CD4-positive, alpha-beta memory T cell (primary cell): ENCODE measurements at places on chromosomes 12 and 14. TPM values are rescaled to one million over a fixed set of nuclear protein-coding genes. Genes with fewer than 3 reads are reported as not detected.

CBLN3 gene
- polyA plus RNA-seq = not detected

VRTN gene
- not detected for polyA plus RNA-seq

PPM1H gene
- not detected for polyA plus RNA-seq

- peaks cover 7% of the 10 kb centered on the region for H3K4me1 ChIP-seq
- no peaks in the 10 kb centered on the region for H3K27me3 ChIP-seq
- H3K36me3 ChIP-seq = no peaks in the 10 kb centered on the region
- no peak overlapping the region for H3K27ac ChIP-seq
Measured at GRCh38 chr14:67933266-67933665, 113.7 kb downstream of the RAD51B start.

TRPV4 gene
- polyA plus RNA-seq = not detected

- H3K4me3 ChIP-seq = no peak overlapping the region
- H3K36me3 ChIP-seq = no peaks in the 10 kb centered on the region
- peaks cover 8% of the 10 kb centered on the region for H3K4me1 ChIP-seq
- H3K27me3 ChIP-seq = no peaks in the 10 kb centered on the region
Measured at GRCh38 chr12:94638521-94638920, 11.8 kb downstream of the TMCC3 start.

GRCh38 chr12:93789767-93790166, 112.6 kb downstream of the CRADD start:
- H3K4me3 ChIP-seq = no peak overlapping the region
- H3K36me3 ChIP-seq = no peaks in the 10 kb centered on the region
- H3K27ac ChIP-seq = no peak overlapping the region
- no peak for DNase-seq
- H3K27me3 ChIP-seq = no peaks in the 10 kb centered on the region

CCDC197 gene
- polyA plus RNA-seq = not detected

DNAL1 gene
- polyA plus RNA-seq = 8.4 TPM

RNF41 gene
- 46.7 TPM for polyA plus RNA-seq

GRCh38 chr12:19964549-19964948, 403.8 kb upstream of the PDE3A start:
- H3K4me3 ChIP-seq = no peak overlapping the region
- no peaks in the 10 kb centered on the region for H3K27me3 ChIP-seq
- no peaks in the 10 kb centered on the region for H3K4me1 ChIP-seq
- DNase-seq = no peak
- no peak overlapping the region for H3K27ac ChIP-seq

- no peaks in the 10 kb centered on the region for H3K36me3 ChIP-seq
- no peak for DNase-seq
- H3K4me1 ChIP-seq = no peaks in the 10 kb centered on the region
- H3K27ac ChIP-seq = no peak overlapping the region
- H3K27me3 ChIP-seq = no peaks in the 10 kb centered on the region
- no peak overlapping the region for H3K4me3 ChIP-seq
Measured at GRCh38 chr14:23335623-23336022, 14.4 kb downstream of the PABPN1 start.

DNA sequence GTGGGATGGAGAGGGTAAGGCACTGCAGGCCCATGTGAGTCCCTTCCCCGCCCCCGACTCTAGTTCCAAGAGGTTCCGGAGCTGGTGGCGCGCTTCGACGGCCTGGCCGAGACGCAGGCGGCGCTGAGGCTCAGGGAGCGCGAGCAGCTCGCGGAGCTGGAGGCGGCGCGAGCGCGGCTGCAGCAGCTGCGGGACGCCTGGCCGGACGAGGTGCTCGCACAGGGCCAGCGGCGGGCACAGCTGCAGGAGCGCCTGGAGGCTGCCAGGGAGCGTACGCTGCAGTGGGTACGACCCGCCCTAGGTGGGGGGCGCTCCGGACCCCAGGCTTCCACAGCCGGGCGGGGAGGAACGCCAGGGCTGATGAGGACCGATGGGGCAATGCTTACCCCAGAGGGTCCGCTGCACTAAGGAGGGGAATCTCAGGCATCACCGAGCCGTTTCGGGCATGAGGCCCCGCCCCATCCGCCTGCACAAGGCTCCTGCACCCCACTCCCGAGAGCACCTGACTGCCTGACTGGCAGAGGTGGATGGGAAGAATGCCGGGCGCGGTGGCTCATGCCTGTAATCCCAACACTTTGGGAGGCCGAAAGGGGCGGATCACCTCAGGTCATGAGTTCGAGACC, 4.9 kb downstream of the CFAP73 start:
- H3K4me1 ChIP-seq = peaks cover 20% of the 10 kb centered on the region
- H3K27me3 ChIP-seq = peaks cover 6% of the 10 kb centered on the region
- no peak overlapping the region for H3K4me3 ChIP-seq
- H3K27ac ChIP-seq = no peak overlapping the region

- H3K4me1 ChIP-seq = no peaks in the 10 kb centered on the region
- no peak overlapping the region for H3K4me3 ChIP-seq
- no peak for DNase-seq
- no peak overlapping the region for H3K27ac ChIP-seq
- no peaks in the 10 kb centered on the region for H3K36me3 ChIP-seq
Measured at GRCh38 chr14:30445011-30445793, 113.8 kb upstream of the G2E3 start.

DNA sequence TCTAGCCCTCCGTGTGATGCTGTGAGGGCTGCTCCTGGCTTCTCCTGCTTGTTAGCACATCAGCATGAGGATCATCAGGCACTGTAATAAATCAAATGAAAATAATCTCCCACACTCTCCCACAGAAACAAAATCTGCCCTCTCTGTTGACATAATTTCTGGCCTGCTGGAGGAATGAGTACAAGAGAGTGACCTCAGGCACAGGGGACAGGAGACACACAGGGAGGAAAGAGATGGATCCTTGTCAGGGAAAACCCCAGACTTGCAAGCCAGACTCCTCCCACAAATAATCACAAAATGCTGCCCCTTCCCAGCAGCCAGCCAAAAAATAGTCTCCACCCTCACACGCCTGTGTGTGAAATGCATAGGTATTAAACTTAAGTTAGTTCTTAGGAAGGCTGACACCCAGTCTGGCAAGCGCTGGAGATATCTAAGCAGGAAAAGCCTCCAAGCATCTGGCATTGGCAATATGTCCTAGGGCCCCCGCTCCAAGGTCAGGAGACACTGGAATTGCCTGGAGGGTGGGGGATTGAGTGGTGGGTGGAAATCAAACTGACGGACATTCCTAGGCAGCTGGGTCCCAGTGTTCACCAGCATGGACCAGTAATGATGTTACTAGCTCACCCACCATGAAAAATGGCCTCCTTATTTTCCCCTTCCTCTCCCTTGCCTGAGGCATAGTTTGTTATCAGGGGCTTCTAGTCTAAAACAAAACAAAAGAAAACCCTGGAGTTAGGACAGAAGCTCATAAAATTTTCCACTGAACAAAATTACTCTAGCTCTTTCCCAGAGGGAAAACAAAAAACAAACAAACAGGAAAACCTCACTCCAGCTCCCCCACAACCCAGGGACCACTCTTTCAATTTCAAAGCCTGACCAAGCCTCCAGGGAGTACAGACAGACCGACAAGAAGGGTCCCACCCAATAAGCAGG, 22.0 kb downstream of the SMUG1 start:
- no peaks in the 10 kb centered on the region for H3K36me3 ChIP-seq
- H3K4me3 ChIP-seq = no peak overlapping the region
- H3K27ac ChIP-seq = no peak overlapping the region
- H3K4me1 ChIP-seq = no peaks in the 10 kb centered on the region

- H3K27ac ChIP-seq = no peak overlapping the region
- no peaks in the 10 kb centered on the region for H3K36me3 ChIP-seq
- no peak overlapping the region for H3K4me3 ChIP-seq
- H3K4me1 ChIP-seq = no peaks in the 10 kb centered on the region
- no peak for DNase-seq
Measured at GRCh38 chr14:89924268-89924667, 30.3 kb downstream of the EFCAB11 start.

- H3K27me3 ChIP-seq = no peaks in the 10 kb centered on the region
- H3K4me1 ChIP-seq = peaks cover 7% of the 10 kb centered on the region
- H3K4me3 ChIP-seq = no peak overlapping the region
- DNase-seq = no peak
- H3K36me3 ChIP-seq = no peaks in the 10 kb centered on the region
Measured at GRCh38 chr14:22821193-22822015, 6.2 kb upstream of the SLC7A7 start.
